Karpas-422 (cell line): ENCODE measurements at places on chromosomes 7 and 10. TPM values are rescaled to one million over a fixed set of nuclear protein-coding genes. Genes with fewer than 3 reads are reported as not detected.

The ST8SIA6 gene
- not detected in 2 replicates for total RNA-seq

DNA sequence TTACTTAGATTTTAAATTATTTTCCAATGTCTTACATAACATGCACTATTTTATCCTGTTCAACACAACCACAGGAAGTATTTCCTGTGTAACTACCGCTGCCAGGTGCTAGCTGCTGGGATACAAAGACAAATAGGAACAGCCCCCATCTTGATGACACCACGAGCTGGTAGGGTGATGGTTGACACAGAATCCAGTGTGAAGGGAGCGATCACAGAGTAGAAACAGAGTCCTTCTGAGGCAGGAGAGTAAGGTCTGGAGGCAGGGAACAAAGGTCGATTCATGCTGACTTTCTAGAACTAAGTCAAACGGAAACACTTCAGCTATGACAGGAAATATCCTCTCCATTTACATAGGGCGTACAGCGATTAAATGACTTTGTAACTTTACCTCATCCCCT, 232.3 kb downstream of the ADAM12 start:
- no peak for DNase-seq
- H3K36me3 ChIP-seq = no peaks in the 10 kb centered on the region
- no peak overlapping the region for H3K4me3 ChIP-seq
- no peak overlapping the region for H3K27ac ChIP-seq
- H3K4me1 ChIP-seq = 0 out of 2 replicates have a peak, but pooled peaks cover 3% of the 10 kb centered on the region

DNA sequence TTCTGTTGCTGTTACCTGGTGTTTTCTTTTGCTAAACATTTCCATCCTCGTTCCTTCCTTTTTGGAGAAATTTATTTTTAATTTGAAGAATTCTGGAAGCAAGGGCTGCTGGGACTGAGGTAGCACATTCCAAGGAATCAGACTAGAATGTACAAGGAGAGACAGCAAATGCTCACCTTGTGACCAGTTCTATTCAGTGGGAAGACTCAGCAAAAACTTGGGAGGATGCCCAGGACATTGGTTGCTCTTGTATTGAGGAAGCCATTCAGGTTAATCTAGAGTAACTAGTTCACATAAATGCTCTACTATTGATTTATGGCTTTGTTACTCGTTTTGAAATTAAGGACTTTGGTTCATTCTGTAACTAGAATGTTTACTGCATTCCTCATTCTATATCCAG, 11.3 kb downstream of the PLCE1 start:
- no peak overlapping the region for H3K4me3 ChIP-seq
- H3K4me1 ChIP-seq = no peaks in the 10 kb centered on the region
- H3K36me3 ChIP-seq = no peaks in the 10 kb centered on the region
- H3K27me3 ChIP-seq = no peaks in the 10 kb centered on the region
- DNase-seq = no peak
- H3K27ac ChIP-seq = no peak overlapping the region

The AGBL3 gene
- total RNA-seq = 0.97 and 3.5 TPM in 2 replicates

GRCh38 chr7:39402034-39402433, 164.2 kb upstream of the YAE1 start:
- no peak overlapping the region for H3K27ac ChIP-seq
- no peaks in the 10 kb centered on the region for H3K36me3 ChIP-seq
- no peaks in the 10 kb centered on the region for H3K27me3 ChIP-seq
- no peak overlapping the region for H3K4me3 ChIP-seq
- peaks cover 5% of the 10 kb centered on the region; the same call in 1 of the 2 replicates for H3K4me1 ChIP-seq

The ZPBP gene
- not detected in 2 replicates for total RNA-seq
